ENCODE measurements at places on chromosomes 4 and X.

DNA sequence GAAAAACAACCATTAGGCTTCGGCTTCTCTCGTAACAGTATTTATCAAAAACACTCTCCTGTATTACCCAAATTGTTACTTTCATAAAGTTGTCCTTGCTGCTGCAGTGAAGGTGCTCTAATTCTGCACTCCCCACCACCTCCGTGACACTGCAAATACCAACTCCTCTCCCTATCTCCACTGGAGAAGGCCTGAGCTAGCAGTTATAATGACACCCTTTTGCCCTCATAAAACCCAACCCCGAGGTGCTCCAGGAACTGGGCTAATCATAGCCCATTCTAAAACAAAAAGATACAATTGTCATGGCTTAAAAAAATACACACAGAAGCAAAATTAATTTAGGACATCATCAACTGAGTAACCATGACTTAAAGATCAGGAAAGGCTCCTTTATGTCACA lies 59.2 kb downstream of the MAP7D2 start:
- no peak for DNase-seq

DNA sequence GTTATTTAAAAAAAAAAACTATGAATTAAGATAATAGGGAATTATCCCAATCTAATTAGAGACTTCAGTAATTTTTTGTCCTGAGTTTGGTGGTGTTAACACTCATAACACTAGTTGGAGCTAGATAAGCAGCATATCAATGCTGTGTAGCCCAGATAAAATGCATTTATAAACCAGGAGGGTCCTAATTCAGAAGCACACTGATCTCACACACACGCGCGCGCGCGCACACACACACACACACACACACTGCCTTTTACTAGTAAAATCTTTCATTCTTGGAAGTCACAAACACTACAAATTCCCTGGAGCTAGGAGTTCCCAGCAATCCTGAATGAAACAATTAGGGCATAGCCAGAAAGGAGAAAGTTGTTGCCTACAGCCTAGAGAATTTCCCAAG lies 3.2 kb downstream of the UNC5C start:
- DNase-seq = no peak

- no peak for DNase-seq
Observed at GRCh38 chr4:37892641-37893040, 1.8 kb downstream of the TBC1D1 start.

GRCh38 chr4:3041192-3042142 lies 32.9 kb downstream of the HTT-AS start:
- no peak for DNase-seq

DNA sequence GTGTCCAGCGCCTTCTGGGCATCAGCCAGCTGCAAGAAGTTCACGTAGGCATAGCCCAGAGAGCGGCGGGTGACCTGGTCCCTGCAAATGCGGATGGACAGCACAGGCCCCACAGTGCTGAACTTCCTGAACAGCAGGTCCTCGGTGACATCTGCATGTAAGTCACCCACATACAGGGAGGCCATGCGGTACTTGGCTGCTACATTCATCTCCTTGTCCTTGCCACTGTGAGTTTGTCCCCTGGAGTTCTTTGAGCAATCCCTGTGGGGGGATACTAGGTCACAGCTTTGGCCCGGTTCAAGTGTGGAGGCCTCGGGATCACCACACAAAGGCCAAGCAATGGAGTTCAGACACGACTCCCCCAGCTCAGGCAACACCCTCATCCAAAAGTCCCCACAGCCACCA lies 776 bp downstream of the PABPC4L start:
- DNase-seq = no peak

- DNase-seq = no peak
Observed at GRCh38 chr4:163493643-163494359, 689 bp upstream of the TMA16 start.

GRCh38 chrX:123720486-123720885 lies 12.4 kb downstream of the THOC2 start:
- no peak for DNase-seq

GRCh38 chr4:102620697-102621497 lies 119.7 kb downstream of the NFKB1 start:
- DNase-seq = no peak

GRCh38 chr4:29309050-29309449 lies 1411.1 kb upstream of the PCDH7 start:
- DNase-seq = no peak

GRCh38 chrX:20263474-20263873 lies 3.2 kb downstream of the RPS6KA3 start:
- DNase-seq = no peak

- no peak for DNase-seq
Observed at GRCh38 chr4:88286897-88287296, 2.5 kb upstream of the PPM1K start.

DNA sequence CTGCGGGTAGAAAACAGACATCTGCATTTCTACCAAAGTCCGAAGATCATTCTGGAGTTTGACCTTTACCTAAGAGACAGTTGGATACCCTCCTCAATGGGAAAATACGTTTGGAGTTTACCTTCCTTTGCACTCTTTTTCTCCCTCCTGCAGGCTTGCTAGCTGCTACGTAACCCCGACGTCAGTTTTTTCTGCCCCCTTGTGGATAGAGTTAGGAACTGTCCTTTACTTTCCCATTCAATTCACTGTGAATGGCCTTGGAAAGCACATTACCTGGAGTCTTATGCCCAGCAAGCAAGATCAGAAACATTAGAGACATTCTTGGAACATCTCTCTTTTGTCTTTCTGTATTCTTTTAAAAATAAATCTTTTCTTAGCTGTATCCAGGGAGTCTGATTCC lies 250.7 kb downstream of the NAP1L3 start:
- no peak for DNase-seq

DNA sequence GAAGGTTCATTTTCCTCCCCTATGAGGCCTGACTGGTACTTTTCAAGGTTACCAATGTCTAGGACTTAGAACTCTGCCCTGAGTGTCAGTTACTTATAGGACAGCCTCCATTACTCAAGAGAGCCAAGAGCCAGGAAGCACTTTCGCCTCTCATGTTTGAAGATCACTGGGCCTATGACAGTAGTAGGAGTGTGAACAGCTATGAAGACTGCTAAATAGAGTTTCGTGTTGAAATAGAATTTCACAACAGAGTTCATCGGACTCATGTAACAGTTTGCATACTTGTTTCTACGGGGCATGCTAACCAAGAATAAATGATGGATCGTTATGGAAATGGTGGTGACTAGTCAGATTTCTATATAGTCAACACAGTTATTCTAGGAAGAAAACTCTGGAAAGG lies 97.8 kb upstream of the GPC4 start:
- DNase-seq = no peak

DNA sequence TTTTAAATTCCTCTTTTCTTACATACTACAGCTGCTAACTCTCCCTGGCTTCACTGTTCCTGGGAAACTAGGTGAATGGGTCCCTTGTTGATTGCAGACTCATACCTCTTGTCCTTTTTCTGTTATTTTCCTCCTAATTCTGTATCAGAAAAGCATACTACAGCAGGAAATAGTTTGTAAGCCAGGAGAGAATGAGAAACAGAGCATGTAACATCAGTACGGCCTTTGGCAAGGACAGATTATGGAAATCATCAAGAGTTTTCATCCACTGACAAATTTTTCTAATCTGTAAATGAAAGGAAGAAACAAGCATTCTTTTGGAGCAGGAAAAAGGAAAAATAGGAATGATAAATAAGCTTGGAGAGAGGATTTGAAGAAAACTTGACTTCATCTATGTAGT lies 239.2 kb downstream of the ANTXR2 start:
- no peak for DNase-seq

- no peak for DNase-seq
Observed at GRCh38 chrX:10177601-10178000, 20.8 kb downstream of the CLCN4 start.

- no peak for DNase-seq
Observed at GRCh38 chrX:45184211-45184610, 16.5 kb downstream of the DIPK2B start.

- no peak for DNase-seq
Observed at GRCh38 chr4:185480016-185480732, 8.6 kb upstream of the CCDC110 start.

GRCh38 chr4:156830351-156830750 lies 141.2 kb downstream of the PDGFC start:
- DNase-seq = no peak

DNA sequence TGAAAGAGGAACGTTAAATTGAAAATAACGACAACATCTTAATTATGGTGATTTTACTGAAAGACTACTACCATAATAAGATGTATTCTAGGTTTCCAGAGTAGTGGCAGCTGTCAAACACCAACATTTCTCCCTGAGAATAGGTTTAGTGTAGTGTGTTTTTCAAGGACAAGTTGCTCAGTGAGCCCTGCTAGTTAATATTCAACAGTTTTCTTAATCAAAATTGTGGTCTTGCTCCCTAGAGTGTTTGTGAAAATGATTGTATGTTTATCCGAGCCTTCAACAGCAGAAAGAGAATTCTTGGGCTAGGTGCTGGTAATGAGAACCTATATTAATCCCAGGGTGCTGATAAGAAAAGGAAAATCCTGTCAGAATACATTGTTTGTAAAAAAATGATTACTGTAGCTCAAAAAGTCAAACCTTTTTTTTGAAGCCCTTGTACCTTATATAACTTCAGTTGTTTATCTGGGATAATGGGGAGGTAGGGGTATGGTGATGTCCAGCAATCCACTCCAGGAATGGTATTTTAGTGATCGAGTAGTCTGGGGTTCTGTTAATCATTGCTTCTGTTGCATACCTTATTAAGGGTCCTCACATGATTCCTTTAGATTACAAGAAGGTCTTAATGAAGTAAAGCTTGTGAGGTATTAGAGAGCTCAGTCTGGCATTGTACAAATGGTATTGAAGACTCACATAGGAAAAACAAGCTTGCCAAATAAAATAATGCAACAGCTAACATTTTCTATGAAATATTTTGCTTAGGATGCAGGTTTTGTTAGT lies 110.7 kb downstream of the CCSER1 start:
- no peak for DNase-seq

GRCh38 chrX:74450803-74451449 lies 29.6 kb downstream of the SLC16A2 start:
- DNase-seq = no peak

DNA sequence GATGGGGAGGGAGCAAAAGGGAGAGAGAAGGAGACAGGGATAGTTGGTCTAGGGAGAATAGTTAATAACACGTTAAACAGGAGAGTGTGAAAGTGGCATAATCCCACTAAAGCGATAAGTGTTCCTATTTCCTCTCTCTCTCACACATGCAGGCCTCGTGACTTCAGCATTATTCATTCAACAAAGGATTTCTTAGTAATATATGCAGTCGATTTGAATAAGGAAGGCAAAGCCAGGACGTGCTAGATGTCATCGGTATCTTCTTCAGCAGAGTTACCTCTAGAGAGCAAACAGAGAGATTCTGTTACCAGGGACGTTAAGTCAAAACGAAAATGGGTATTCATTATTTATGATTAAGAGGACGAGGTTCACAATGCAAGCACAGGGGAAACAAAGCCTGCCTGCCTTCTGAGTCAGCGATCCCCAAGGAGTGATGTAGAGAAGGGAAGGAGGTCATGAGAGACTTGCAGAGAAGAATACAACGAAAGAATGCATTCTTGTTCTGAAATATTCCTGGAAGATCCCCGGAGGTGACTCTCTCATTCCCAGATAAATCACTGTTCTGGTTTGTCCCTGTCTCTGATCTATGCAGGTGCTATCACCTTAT lies 1048.4 kb downstream of the NLGN4X start:
- DNase-seq = no peak

DNA sequence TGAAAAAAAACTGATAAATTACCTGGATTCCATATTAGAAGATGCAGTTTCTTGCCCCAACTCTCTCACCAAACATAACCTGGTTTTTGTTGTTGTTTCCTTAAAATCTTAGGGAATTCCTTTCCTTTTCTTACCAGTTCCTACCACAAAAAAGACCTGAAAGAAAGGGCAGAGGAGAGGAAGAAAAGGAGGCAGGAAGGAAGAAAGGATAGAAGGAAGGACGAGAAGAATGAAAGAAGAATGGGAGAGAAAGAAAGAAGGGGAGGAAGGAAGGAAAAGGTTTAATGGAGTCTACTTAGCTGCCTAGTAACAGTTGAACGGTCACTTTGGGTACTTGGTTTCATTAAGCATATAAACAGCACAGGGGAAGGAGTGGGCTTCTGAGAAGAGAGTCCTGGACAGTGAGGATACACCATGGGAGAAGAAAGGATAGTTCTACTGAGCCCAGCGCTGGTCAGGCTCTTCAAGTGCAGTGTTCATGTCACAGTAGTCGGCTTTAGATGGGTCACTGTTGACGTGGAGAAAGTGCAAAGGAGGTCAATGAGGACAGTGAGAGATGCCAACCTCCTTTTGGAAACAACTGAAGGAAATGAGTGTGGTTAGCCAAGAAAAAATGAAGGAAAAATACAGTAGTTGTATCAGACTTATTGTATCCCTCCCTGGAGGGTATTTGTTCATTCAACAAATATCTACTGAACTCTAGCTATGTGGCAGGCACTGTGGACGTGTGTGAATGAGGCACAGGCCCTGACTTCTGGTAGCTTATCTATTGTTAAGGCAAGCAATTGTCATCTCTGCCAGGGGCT lies 1.1 kb upstream of the CHIC2 start:
- DNase-seq = no peak

DNA sequence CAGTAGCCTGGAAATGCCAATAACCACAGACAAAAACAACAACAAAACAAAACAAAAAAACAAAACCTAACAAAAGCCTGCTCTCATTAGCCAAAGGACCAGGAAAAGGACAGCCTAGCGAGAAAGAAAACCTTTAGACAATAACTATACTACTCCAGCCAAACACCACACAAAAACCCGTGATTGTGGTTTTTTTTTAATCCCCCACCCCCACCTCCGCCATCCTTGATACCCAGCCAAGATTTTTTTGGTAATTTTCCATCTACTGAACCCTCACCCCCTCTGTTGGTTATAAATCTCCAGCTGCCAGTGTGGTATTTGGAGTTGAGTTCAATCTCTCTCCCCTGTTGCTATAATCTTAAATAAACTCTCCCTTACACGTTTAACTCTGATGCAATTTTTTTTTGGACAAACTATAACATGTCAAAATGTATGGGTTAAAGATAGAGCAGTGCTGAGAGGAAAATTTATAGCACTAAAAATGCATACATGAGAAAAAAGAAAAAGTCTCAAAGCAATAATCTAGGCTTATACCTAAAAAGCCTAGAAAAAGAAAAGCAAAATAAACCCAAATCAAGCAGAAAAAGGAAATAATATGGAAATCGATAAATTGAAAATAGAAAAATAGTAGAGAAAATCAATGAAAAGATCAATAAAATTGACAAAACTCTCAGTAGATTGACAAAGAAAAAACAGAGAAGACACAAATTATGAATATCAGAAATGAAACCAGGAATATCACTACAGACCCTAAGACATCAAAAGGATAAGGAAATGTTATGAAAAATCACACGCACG lies 83.7 kb downstream of the NAT8L start:
- no peak for DNase-seq

DNA sequence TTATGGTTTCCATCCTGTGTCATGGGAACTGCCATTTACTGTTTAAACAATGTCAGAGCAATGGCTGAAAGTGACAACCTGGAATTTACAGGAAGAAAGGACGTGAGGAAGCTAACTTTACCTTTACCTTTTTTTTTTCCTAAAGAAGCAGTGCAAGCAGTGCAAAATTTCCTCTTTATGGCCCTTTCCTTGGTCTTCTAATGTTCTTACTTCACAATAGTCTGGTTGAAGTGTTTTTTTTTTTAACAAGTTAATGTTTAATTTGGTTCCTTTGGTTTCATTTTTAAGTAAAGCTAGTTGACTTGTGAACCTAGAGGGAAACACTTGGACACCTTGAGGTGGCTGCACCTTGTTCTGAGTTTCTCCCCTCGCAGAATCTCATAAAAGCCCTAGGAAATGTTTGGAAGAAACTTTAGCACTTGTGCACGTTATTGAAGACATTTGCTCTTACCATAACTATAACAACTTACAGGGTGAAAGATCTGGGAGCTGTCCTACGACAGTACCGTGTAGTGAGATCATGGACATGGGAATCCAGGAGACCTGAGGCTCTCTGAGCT lies 1.8 kb downstream of the SGMS2 start:
- no peak for DNase-seq
